Left renal pelvis (tissue), 4 donors: ENCODE measurements at places on chromosomes 7 and 10.

DNA sequence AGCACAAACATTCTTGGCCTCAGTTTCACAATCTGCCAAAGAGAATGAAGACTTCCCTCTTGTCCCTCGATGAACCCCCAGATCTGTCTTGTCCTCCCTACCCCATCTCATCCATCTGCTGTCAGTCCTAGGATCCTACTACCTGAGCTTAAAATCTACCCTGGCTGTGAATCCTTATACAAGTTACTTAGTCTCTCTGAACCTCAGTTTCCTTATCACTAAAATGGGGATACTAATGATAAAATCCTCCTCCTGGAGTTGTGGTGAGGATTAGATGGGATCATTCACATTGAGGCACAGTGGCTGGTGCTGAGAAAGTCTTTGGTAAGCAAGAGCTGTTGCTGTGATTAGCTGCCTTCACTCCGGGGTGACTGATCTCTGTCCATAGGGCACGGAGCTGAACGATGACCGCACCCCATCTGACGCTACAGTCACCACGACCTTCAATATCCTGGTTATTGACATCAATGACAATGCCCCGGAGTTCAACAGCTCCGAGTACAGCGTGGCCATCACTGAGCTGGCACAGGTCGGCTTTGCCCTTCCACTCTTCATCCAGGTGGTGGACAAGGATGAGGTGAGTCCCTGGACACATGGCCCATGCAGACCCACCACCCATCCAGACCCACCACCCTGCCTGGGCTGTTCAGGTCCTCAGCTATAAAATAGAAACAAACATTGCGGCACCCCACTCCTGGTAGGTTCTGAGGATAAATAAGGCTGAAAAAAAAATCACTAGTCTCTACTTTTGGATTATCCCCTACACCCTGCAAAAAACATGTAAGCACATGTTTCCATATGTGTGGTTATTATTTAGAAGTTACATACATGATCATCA is 102.5 kb downstream of the C10orf105 start:
- no peak for DNase-seq

GRCh38 chr7:144884896-144885295 is 49.0 kb upstream of the TPK1 start:
- DNase-seq: no peak

DNA sequence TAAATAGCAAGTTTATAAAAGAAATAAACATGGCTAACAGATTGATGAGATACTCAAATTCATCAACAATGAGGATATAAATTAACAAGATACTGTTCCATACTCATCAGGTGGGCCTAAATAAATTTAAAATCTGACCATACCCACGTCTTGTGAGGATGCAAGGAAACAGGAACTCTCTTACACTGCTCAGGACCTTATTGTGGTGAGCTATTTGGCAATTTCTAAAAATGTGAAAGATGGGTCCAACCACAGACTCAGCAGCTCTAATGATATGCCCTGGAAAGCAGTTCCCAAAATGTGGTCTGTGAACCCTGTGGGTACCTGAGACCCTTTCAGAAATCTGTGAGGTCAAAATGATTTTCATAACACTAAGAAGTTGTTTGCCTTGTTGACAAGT is 21.5 kb downstream of the RPP38 start:
- no peak for DNase-seq

DNA sequence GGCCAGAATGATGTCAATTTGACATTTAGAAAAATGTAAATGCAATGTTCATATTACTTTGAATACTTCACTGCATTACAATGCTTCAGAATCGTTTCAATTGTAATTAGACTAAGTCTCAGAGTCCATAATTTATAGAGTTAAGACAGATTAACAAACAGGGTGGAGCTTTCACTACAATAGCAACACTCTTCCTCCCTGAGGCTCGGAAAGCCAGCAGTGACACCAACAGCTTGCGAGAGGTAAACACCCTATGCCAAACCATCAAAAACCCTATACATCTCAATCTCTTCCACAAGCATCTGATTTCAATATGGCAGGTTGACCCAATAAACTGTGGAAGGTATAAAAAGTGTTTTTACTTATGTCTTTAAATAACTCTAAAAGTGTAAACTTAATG is 72.2 kb downstream of the DOCK4 start:
- DNase-seq: no peak

GRCh38 chr10:88042160-88043100 is 179.0 kb downstream of the PTEN start:
- no peak for DNase-seq
